ENCODE measurements at places on chromosomes 3 and 15.

DNA sequence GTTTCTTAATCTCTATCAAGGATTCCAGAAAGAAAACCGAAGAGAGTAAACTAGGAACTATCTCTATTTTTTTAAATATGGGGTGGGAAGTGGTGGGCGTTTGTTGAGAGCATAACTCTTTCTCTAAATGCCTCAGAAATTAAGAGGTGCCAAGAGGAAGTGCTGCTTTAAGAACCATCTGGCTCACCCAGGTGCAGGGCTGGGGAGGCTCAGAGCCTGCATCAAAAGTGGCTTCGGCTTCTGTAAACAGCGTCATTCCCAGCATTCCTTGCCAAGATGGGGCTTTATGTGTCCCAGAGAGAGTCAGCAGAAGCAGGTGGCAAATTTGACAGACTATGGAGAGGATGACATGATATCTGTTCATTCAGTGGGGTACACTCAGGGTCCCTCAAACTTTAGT, 123.3 kb upstream of the BFSP2 start:
- no peak for DNase-seq

- no peak for DNase-seq
Measured at GRCh38 chr3:147424581-147425387, 15.6 kb downstream of the ZIC1 start.

DNA sequence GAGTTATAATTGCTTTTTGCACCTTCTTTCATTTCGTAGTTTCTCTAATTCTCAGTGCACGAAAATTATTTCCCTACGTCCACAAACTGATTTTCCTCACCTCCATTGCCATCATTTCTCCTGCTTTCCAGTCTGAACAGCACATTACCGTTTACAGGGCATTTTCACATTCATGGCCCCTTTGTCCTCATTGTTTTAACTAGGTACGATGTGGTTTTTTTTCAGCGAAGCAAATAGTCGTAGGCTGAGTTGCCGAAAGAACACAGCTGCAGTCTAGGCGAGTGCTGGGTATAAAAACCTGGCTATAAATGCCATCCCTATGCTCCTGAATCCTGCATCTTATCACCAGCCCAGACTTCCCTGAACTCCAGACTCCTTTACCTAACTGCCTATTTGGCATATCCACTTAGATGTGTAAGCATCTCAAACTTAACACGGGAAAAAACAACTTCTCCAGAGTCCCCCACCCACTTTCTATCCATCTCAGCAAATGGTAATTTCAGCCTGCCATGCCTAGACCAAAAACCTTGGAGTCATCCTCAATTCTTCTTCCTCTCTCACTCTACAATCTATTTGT, 691 bp upstream of the FSIP1 start:
- no peak for DNase-seq

DNA sequence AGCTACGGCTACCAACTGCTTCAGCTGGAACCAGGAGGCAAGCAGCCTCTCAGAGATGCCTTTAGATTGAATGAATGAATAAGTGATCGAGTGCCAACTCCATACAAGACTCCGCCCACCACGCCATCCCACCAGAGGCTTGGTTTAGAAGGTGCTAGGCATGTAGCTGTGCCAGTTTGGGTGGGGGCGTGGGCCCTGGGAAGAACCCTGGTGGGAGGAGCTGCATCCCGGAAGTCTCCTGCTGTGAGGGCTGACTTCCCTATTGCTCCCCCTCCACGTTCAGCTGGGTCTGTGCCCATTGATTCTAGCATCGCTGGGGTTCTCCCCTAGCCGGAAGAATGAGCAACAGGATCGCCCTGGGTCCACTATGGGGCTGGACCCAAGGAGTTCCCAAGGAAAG, 20.9 kb downstream of the LINGO1 start:
- no peak for DNase-seq

DNA sequence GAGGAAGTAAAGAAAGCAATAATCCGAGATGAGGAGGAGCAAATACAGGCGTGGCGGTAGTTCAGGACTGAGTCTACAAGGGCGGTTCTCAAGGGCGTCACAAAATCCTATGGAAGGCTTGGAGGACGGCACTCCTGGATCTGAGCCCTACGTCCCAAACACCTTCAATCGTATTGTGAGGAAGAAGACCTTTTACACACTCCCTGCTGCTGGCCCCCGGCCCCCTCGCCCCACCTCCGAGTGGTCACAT, 747 bp downstream of the PLD1 start:
- DNase-seq: no peak

- no peak for DNase-seq
Measured at GRCh38 chr3:55683666-55684270, 196.7 kb upstream of the WNT5A start.

- DNase-seq: no peak
Measured at GRCh38 chr3:3560591-3561311, 238.5 kb upstream of the LRRN1 start.
